ENCODE measurements at places on chromosomes 1 and 21. TPM values are rescaled to one million over a fixed set of nuclear protein-coding genes. Genes with fewer than 3 reads are reported as not detected.

The KCNJ10 gene
- not detected for polyA plus RNA-seq

The CFHR2 gene
- not detected for polyA plus RNA-seq

The OLFML3 gene
- 72.6 TPM for polyA plus RNA-seq

The C1orf21 gene
- 4.3 TPM for polyA plus RNA-seq

The PRR9 gene
- not detected for polyA plus RNA-seq

The S100A11 gene
- 1,278 TPM for polyA plus RNA-seq

The BGLAP gene
- polyA plus RNA-seq = 0.50 TPM

The RPL11 gene
- 1,288 TPM for polyA plus RNA-seq

The CADM3 gene
- 0.07 TPM for polyA plus RNA-seq

The CCDC17 gene
- polyA plus RNA-seq = 0.29 TPM

The TLCD4 gene
- polyA plus RNA-seq = 0.20 TPM

The GPR37L1 gene
- polyA plus RNA-seq = not detected

The NPR1 gene
- not detected for polyA plus RNA-seq

The KHDRBS1 gene
- polyA plus RNA-seq = 24.1 TPM

The FLG2 gene
- not detected for polyA plus RNA-seq

The HHAT gene
- polyA plus RNA-seq = 7.2 TPM

The BATF3 gene
- polyA plus RNA-seq = 1.7 TPM

The C1orf115 gene
- polyA plus RNA-seq = 3.8 TPM

The CD5L gene
- not detected for polyA plus RNA-seq

The SAMD11 gene
- polyA plus RNA-seq = 10.0 TPM

The HMCN1 gene
- 16.2 TPM for polyA plus RNA-seq

The DNAJC6 gene
- polyA plus RNA-seq = 10.5 TPM

The FBLIM1 gene
- polyA plus RNA-seq = 254 TPM

The SETD4 gene
- polyA plus RNA-seq = 13.7 TPM

The MPL gene
- polyA plus RNA-seq = not detected

The C8B gene
- not detected for polyA plus RNA-seq

The UTS2 gene
- not detected for polyA plus RNA-seq

The CHAF1B gene
- polyA plus RNA-seq = 4.0 TPM

The INSRR gene
- polyA plus RNA-seq = not detected

The SUMO3 gene
- 82.6 TPM for polyA plus RNA-seq

The C1orf116 gene
- not detected for polyA plus RNA-seq

The DISP1 gene
- 6.2 TPM for polyA plus RNA-seq

The SLC5A9 gene
- polyA plus RNA-seq = not detected

The ITGB2 gene
- not detected for polyA plus RNA-seq

The LCE1F gene
- not detected for polyA plus RNA-seq

The LCE2A gene
- polyA plus RNA-seq = not detected

The KCNJ15 gene
- polyA plus RNA-seq = 0.18 TPM

Measured in BJ (cell line).